ENCODE measurements at places on chromosomes 1 and 21.
A peak's percentile ranks its signal among the peaks of the same experiment; 100 is the strongest.

DNA sequence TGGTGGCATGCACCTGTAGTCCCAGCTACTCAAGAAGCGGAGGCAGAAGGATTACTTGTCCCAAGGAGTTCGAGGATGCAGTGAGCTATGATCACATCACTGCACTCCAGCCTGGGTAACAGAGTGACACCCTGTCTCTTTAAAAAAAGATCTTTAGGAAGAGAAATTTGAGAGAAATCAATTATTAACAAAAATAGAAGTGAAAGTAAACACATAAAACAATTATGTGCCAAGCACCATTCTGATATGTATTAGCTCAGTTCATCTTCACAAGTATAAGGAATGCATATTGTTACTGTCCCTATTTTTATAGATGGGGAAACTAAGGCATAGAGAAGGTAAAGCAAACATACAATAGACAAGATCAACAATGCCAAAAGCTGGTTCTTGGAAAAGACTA lies 48.1 kb downstream of the MATN1 start:
- no peak for DNase-seq

GRCh38 chr21:34950980-34951379 lies 98.1 kb downstream of the RUNX1 start:
- no peak for DNase-seq

- no peak for DNase-seq
These were observed 160.2 kb downstream of the CYYR1 start for GRCh38 chr21:26412885-26413284.

DNA sequence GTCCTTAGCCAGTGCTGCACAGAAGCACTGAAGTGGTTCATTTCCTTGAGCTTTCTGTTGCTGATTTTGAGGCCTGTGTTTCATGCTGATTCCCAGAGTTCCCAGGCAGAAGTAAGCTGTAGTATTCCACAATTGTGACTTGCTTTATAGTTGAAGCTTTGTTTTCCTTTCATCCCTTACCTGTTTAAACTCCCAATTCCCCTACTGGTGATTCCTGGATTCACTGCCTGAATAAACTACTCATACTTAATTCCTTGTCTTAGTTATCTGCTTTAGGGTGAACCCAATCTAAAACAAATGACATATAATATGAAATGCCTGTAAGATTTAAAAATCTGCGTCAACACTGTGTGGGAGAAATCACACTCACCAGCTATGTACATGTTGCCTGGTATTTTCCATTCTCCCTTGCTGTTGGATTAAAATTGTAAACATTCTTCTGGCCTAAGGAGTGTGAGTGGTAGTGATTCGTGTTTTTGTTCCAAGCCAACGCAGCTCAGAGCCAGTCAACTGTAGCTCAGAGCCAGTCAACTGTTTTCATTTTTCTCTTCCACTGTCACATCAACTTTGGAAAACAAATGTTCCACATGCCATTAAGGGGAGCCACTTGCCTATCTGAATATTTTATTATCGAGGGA lies 879.4 kb downstream of the MRPL39 start:
- no peak for DNase-seq

- DNase-seq = no peak
These were observed 277.6 kb downstream of the DSCAM start for GRCh38 chr21:40569357-40569756.

- no peak for DNase-seq
These were observed 195.8 kb downstream of the KAZN start for GRCh38 chr1:14794136-14794768.

GRCh38 chr1:230814949-230815692 lies 53.2 kb downstream of the C1orf198 start:
- no peak for DNase-seq

GRCh38 chr1:15825800-15826199 lies 18.4 kb upstream of the UQCRHL start:
- no peak for DNase-seq

GRCh38 chr1:15952317-15953258 lies 23.3 kb downstream of the ZBTB17 start:
- DNase-seq = no peak

- DNase-seq = no peak
These were observed 213.9 kb downstream of the PATJ start for GRCh38 chr1:61956016-61956645.

GRCh38 chr21:40602080-40602479 lies 244.9 kb downstream of the DSCAM start:
- no peak for DNase-seq

GRCh38 chr21:41369105-41369919 lies 7.5 kb downstream of the MX2 start:
- peak; percentile 14 for DNase-seq
